D721Med (cell line): ENCODE measurements at places on chromosomes 12 and 14.

- DNase-seq = no peak
Observed at GRCh38 chr12:67077617-67078016, 191.5 kb upstream of the CAND1 start.

DNA sequence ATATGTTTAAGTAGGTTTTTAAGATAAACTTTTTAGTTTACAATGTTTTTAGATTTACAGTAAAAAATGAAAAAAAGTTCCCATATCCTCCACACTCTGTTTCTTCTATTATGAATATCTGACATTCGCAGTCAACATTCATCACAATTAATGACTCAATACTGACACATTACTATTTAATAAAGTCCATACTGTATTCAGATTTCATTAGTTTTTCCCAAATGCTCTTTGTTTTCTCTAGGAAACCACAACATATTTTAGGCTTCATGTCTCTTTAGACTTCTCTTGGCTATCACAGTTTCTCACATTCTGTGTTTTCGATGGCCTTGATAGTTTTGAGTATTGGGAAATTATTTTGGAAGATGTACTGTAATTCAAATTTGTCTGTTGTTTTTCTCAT lies 399.8 kb downstream of the SLC6A15 start:
- no peak for DNase-seq

DNA sequence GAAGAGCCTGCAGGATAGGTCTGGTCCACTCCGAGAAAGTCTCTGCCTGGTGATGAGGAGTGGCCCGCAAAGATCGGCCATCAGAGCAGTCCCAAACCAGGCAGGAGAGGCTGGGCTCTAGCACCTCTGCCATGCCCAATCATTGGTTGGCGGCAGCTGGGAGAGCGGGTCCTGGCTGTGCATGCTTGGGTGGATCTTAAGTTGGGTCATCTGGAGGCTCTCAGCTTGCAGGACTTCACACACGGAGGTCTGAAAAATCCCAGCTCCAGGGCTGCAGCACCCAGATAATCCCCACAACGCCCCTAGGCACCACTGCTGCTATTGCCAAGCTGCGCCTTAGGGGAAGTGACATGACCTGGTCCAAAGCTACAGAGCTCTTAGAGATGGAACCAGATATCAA lies 766.7 kb upstream of the TBX3 start:
- no peak for DNase-seq

- no peak for DNase-seq
Observed at GRCh38 chr14:96104469-96105057, 65.4 kb downstream of the C14orf132 start.

DNA sequence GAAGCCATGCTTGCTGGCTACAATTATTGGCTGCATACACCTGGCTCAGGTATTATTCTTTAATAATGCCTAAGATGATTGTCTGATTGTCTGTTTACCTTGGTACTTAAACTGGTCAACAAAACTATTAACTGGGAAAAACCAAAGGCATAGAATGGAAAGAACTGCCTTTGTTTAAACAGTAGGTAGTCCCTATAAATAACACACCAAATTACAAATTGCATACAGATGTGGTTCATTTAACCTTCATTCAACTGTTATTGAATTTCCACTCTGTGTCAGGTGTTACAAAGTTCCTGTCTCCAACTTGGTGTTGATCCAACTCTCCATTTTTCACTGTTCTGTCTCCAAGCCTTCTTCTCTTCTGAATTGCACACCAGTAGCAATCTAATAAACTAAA lies 79.8 kb upstream of the FSCB start:
- DNase-seq = no peak

DNA sequence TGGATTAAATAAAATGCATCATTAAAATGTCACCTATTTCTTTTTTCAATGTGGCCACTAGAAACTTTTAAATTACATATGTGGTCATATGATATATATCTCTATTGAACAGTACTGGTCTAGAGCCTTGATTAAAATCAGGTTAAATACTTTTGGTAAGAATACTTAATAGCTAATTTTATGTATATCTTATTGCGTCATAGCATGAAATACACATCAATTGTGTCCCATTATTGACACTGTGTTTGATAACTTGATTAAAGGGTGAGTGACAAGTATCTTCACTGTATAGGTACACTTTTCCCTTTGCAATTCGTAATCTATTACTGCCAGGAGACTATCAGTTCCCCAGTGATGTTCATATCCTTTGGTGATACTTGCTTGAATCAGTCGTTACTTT lies 4.4 kb upstream of the HELB start:
- no peak for DNase-seq

DNA sequence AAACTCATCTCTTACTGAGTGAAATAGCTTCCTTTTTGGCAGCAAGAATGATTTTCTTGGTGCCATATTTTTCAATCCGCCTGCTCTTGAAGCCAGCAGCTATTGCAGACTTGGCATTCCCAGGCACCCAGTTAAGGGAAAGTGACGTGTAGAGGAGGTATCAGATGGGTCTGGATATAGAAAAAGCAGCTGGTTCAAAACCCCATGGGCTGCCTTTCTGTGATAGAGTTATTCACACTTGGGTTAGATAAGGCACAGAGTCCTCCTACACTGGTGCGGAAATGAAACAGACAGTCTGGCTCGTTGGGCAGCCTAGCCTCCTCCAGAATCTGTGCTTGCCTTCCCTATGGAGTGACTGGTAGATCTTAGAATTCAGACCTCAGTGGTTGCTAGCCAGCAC lies 62.2 kb downstream of the PTPN11 start:
- DNase-seq = no peak

- DNase-seq = no peak
Observed at GRCh38 chr12:62808166-62808879, 126.6 kb downstream of the PPM1H start.

- no peak for DNase-seq
Observed at GRCh38 chr12:58871556-58871955, 48.7 kb downstream of the LRIG3 start.

GRCh38 chr12:123713823-123714585 lies 1.9 kb downstream of the ATP6V0A2 start:
- DNase-seq = no peak

DNA sequence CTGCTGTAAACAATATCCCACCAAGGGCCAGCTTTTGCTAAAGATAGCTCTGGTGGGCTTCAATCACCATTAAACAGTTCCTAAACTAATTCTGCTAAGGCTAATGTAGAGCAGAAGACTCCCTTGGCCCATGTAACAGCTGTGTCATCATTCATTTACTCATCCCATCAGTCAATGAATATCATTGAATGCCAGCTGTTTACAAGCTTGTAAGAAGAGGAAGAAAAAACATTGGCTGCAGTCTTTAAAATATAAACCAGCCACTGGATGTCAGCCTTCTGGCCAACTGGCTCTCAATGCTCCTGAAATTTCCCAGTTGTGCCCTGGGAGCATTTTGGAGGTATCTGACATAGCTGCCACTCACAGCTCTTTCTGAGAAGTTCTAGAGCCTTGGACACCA lies 18.0 kb upstream of the MAP3K9 start:
- DNase-seq = no peak

- no peak for DNase-seq
Observed at GRCh38 chr14:61433828-61434227, 112.4 kb downstream of the PRKCH start.

- no peak for DNase-seq
Observed at GRCh38 chr14:77590845-77591485, 25.5 kb downstream of the SPTLC2 start.
